BJ (cell line): ENCODE measurements at places on chromosomes 1 and 21.

DNA sequence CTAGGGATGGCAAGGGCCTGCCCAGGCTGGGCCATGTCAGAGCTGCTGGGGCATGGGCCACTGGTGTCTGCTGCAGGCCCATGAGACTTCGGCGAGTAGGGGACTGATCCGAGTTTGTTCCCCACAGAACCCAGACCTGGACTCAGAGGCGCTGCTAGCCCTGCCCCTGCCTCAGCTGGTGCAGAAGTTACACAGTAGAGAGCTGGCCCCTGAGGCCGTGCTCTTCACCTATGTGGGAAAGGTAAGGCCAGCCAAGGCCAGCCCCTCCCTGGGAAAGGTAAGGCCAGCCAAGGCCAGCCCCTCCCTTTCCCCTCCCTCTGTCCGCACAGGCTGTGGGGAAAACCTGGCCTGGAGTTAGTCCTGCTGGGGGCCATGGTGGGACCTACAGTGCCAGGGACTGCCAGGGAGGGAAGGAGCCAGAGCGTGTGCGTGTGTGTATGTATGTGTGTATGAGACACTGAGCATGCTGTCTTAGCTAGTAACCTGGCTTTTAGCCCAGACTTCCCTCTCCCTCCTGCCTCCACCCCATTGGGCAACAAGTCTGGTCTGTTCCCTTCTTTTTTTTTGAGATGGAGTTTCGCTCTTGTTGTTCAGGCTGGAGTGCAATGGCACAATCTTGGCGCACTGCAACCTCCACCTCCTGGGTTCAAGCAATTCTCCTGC is 8.0 kb downstream of the FAAH start:
- peak; percentile 55 for DNase-seq

DNA sequence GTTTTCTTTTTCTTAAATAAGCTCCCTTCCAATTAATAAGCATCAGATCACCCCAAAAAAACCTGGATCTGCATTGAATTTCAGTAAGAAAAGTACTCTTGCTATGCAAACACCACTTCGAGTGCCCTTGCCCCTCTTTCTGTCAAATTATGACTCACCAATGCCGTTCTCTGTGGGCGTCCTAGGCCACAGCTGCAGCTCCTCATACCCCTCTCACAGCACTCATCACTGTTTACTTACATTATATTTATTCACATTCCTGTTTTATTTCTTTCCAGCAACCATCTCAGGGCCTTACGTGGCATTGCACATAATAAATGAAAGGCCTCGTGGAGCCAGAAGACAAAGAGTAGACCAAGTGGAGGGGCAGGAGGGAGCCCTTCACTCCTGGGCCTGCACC is 99.1 kb upstream of the CTTNBP2NL start:
- DNase-seq = no peak

DNA sequence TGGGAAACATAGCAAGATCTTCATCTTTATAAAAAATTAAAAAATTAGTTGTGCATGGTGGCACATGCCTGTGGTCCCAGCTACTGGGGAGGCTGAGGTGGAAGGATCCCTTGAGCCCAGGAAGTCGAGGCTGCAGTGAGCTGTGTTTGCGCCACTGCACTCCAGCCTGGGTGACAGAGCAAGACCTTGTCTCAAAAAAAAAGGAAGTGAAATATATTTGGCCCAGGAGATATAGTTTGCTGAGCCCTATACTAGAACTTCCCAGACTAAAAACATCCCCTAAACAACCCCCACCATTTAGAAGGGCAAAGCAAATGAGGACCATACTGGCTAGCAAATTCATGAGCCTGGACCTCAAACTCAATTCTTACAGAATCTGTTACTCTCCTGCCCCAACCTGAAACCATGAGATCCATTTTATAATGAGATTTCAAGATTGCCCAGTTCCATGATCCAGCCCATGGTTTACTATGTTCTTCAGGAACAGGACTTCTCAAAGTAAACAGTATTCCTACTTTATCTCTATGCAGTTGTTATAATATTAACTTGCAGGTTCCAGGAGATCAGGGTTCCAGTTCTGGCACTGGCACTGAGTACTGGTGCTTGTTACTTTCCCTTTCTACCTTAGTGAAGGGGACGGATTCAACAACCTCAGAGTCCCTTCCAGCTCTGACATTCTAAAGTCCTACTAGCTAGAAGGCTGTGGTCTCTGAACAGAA is 48.9 kb upstream of the TADA1 start:
- DNase-seq = no peak

DNA sequence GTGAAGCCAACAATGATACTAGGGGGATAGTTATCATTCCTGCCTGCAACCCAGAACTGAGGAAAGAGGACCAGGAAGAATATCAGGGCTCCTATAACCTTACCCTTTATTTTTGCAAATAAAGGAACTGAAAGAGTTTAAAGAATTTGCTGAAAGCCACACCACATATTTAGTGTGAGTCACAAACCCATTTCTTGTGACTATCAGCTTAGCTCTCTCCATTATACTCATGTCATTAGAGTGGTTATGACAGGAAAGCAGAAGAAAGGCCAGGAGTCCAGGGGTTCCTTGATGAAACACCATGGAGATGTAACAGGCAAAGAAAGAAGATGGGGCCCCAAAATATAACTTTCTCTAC is 141.1 kb upstream of the SAMSN1 start:
- no peak for DNase-seq
